Erythroblast (primary cell): ENCODE measurements at places on chromosomes 2 and 18.

DNA sequence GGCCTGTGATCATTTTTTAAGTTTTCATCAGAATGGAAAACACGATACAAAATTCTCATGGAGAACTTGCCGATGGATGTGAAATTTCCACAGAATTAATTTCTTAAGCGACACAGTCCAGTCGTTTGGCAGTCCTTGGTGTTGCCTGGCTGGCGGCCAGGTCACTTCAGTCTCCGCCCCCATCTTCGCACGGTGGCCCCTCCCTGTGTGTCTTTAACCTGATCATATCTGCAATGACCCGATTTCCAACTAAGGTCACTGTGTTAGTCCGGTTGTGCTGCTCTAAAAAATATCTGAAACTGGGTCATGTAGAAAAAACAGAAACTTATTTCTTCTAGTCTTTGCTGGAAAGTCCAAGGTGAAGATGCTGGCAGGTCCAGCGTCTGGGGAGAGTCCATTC lies 44.5 kb upstream of the COPS8 start:
- no peak for DNase-seq

DNA sequence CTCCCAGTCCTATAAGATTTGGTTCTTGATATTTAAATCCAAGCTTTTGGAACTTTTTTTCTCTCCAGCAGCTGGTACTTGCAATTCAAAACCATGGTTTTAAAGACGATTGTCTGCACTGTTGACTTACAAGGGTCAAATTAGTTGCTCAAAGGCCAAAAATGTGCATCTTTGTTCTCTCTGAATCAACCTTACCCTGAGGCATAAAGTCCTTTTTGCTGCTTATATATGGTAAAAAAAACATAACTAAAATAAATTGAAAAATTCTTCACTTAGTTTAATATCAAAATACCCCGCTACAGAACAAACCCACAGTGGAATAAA lies 592.7 kb downstream of the XIRP2 start:
- DNase-seq, result no peak

DNA sequence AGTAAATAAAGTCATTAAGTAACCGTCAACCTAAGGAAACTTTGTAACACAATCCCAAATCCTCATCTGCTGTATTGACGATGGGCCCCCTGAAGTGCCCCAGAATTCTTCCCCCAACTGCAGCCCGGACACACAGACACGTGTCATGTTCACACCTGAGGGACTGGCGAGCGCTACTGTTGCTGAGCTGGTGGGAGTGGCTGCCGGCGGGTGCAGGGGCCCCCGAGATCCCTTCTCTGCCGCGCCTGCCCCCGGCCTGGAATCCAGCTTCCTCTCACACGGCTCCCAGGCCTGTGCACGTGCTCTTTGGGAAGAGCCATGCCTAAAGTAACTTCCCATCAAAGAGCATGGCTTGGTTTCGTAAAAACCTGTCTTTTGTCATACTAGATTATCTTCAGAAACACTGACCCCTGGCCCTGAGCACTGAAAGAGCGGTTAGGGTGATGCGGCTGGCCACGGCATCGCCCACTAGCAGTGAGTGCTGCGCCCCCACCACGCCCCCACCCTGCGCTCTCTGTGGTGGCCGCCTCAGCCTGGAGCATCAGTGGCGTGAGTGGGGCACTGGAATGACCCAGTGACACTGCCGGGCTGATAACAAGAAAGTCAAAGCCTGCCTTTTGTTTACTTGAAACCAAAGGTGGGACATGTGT lies 56.0 kb downstream of the ADI1 start:
- DNase-seq, result no peak

GRCh38 chr2:242056026-242056425 lies 186.5 kb downstream of the RTP5 start:
- no peak for DNase-seq

DNA sequence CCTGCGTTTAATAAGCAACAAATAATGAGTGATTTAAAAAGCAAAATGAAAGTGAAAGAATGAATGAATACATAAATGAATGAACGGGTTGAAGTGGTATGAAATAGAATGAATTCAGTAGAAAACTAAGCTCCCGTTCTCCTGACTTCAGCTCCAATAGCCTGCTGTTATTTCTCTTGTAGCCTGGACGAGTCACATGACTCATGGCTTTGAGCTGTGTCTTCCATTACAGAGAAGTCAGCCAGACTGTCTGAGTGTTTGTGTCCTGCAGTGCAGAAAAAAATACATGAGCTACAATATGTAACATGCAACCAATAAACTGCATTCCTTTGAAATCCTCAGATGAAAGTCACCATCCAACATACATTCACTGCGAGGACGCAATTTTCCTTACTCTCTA lies 21.2 kb downstream of the SCG2 start:
- no peak for DNase-seq

DNA sequence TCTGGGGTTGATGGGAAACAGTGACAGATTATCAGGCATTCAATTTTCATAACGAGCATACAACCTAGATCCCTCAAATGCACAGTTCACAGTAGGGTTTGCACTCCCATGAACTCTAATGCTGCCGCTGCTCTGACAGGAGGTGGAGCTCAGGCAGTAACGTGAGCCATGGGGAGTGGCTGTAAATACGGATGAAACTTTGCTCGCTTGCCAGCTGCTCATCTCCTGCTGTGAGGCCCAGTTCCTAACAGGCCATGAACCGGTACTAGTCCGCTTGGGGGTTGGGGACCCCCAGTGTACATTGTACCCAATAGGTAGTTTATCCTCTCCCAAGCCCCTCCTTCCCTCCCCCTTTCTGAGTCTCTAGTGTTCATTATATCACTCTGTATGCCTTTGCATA lies 94.6 kb downstream of the PTH2R start:
- DNase-seq, result no peak

DNA sequence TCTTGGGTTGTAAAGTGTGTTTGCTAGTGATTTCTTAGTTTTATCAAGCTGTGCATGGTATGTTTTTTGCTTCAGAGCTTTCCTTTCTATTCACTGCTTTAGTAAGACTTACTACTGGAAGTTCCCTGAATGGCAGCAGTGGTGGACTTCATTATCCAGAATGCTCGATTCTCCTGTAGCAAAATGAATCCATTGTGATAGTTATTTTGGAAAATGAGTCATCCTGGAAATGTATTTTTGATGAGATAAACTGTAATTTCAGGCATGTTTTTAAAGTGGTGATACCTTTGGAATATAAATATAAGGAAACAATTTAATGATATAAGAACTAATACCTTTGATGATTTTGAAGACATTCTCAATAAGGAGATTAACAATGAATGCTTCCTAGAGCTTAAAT lies 387.1 kb downstream of the PTPRM start:
- DNase-seq, result no peak

DNA sequence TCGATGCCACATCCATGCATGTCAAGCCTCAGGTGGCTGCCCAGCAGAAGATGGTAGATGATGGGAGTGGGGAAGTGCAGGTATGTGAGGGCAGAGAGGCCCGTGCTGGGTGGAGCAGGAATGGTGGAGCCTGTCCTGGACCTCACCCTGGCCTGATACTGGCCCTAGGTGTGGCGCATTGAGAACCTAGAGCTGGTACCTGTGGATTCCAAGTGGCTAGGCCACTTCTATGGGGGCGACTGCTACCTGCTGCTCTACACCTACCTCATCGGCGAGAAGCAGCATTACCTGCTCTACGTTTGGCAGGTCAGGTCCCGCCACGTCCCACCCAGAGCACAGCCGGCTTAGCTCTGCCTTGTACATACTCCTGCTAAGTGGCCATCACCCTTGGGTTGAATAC lies 13.0 kb downstream of the VIL1 start:
- no peak for DNase-seq

GRCh38 chr2:143347901-143348414 lies 218.7 kb downstream of the ARHGAP15 start:
- DNase-seq, result no peak

DNA sequence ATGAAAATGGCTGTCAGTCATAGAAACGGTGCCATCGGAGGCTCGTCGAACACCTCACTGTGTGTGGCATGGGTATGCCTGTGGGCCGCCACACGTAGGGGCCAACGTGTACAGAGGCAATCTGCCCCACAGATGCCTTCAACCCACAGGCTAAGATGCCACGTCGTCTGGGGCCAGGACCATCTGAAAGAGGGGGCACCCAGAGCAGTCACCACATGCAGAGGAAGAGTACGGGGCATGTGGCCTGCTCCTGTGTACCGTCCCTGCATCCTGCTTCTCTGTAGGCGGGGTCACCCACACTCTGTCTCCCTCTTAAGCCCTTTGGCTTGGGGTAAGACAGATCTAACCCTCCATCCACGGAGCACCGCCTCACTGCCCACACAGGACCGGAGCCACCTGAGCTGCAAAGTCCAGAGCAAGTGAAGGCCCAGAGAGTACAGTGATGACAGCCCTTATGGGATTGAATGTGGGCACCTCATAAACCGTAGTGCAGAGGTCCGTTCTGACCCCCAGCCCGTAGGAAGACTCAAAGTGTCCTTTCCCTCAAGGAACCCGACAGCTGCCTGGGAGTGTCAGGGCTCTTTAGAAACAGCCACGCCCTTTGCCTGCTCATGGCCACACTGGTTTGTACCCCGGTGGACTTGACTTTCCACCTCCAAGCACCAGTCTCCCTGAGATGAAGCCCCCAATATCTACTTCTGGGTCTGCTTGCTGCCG lies 66.2 kb downstream of the TWIST2 start:
- no peak for DNase-seq

DNA sequence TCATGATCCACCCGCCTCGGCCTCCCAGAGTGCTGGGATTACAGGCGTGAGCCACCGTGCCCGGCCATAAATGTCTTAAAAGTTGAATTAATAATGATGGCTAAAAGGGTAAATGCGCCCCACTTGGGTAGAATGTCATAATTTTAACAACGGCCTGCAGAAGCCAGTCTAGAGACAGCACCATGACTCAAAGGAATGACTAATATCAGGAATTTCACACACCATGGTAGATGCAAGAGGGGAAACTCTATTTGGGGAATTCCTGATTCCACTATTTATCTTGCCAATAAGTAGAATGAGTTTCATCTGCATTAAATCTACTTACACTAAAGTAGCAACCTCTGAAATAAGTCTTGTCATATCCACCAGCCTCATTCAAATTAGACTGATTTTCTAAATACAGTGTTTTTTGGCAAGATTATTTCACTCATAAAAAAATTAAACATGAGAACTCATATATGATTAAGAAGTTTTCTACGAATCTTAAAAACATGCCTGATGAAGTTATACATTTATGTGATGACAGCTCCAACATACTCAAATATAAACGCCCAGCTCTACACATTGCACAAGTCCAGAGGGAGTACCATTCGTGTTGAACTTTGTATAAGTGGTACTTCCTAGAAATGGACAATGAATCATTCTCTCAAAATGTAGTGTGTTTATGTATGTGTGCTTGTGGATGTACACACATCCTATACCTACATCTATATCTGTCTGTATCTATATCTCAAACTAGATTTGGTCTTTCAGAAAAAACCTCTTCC lies 309.7 kb downstream of the IRS1 start:
- no peak for DNase-seq

- DNase-seq, result no peak
These were observed 375.6 kb upstream of the VWC2L start for GRCh38 chr2:214035091-214035852.

- DNase-seq, result peak; percentile 52
These were observed 858 bp downstream of the POLR1B start for GRCh38 chr2:112542984-112543661.

DNA sequence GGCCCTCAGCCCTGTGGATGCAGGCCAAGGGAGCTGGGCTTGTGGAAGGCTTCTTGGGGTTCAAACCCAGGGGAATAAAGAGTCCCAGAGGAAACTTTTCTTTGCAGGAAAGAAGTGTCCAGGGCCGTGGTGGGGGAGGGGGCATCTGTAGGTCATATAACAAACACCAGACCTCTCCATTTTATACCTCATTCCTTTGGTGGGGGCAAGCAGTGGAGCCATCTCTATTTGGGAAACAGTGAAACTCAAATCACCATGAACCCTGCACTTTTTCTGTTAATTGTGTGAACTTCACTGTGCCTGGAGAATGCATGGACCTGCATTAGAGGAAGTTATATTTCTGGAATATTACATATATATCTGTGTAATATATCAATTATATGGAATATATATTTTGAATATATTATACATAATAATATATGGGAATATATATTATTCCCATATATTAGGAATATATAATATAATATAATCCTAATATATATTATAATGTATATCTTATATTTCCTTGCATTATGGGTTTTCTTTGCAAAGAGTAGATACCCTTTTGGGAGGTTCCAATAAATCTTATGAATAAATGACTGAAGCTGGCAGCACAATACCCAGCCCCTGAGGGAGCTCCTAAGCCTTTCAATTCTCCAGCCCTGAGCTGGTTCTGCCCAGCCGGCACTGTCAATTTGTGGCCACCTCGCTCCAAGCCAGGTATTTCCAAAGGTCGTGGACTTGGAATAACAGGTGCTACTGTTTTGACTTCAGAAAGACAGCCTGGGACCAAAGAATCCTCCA lies 97.7 kb upstream of the PKDCC start:
- DNase-seq, result no peak

DNA sequence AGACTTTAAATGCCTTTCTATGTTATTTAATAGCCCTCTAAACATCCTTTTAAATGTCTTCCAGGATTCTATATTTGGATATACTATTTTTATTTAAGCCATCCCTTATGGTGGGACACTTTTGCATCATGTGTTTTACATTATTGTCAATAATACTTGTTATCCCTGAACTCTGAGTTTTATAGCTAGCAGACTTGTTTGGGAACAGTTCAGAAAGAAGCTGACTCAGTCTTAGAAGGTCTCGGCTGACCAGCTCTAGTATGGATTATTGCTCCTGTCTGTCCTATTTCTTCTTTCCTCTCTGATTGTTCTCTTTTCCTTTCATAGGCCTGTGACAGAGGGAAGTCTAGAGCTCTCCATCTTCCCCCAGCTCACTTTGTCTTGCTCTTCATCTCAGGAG lies 77.3 kb upstream of the CXCR4 start:
- no peak for DNase-seq

- no peak for DNase-seq
These were observed 1.8 kb upstream of the SULT6B1 start for GRCh38 chr2:37190290-37190689.

DNA sequence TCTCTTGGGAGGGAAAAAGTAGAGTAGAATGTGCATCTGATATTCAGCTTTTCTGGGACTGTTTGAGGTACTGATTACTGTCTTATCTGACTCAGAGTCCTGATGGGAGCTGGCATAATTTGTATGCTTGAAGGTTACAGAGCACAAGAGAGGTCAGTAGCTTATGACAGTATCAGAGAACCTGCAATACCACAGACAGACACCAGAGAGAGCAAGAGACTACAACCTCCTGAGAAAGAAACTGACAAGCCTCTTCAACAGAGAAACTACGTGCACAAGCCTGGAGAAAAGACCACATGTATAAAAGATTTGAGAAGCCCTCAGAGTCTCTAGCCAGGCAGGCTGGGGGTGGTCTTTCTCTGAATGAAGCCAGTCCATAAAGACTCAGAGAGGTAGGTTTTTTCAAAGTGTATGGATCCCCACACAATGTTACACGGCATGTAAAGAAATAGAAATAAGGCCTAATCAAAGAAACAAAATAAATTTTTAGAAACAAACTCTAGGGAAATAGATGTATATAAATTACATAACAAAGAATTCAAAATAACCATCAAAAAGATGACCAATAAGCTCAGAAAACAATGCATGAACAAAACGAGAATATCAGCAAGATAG lies 568.3 kb downstream of the LRRTM4 start:
- peak; percentile 51 for DNase-seq

- DNase-seq, result peak; percentile 54
These were observed 13.4 kb upstream of the COPS8 start for GRCh38 chr2:237072067-237072931.

GRCh38 chr2:230981704-230982103 lies 14.2 kb upstream of the SPATA3 start:
- DNase-seq, result no peak
